ENCODE measurements at places on chromosomes 11 and 22. TPM values are rescaled to one million over a fixed set of nuclear protein-coding genes. Genes with fewer than 3 reads are reported as not detected.
A peak's percentile ranks its signal among the peaks of the same experiment; 100 is the strongest.

- no peak for DNase-seq
Observed at GRCh38 chr22:28143241-28143865, 224.3 kb upstream of the PITPNB start.

DNA sequence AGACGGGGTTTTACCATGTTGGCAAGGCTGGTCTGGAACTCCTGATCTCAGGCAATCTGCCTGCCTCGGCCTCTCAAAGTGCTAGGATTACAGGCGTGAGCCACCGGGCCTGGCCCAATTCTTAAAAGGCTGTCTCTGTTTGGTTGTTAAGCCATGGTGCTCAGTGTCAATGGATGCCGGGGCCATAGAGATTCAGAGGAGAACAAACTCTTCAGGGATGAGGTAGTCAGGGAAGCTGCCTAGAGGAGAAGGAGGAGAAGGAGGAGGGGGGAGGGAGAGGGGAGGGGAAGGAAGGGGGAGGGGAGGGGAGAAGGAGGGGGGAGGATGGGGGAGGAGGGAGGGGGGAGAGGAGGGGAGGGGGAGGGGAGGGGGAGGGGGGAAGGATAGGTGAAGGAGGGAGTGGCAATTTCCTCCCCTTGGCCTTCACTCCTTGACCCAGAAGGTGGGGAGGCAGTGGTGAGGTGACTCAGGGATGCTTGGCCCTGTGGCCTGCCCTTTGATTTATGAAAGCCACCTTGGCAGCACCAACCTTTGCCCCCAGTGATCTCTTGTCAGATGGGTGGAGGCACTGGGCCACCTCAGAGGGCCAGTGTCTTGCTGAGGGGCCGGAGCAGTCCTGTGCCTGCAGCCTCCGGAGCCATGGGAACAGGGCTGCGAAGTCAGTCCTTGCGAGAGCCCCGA, at the start of gene C11orf86:
Gene C11orf86 (plus strand): TSS at position 581 of the 681 bp plus-strand sequence. CDS start 59 bp downstream, at position 640.
- no peak for DNase-seq

GRCh38 chr11:99505316-99505715, 484.6 kb downstream of the CNTN5 start:
- DNase-seq, result no peak

DNA sequence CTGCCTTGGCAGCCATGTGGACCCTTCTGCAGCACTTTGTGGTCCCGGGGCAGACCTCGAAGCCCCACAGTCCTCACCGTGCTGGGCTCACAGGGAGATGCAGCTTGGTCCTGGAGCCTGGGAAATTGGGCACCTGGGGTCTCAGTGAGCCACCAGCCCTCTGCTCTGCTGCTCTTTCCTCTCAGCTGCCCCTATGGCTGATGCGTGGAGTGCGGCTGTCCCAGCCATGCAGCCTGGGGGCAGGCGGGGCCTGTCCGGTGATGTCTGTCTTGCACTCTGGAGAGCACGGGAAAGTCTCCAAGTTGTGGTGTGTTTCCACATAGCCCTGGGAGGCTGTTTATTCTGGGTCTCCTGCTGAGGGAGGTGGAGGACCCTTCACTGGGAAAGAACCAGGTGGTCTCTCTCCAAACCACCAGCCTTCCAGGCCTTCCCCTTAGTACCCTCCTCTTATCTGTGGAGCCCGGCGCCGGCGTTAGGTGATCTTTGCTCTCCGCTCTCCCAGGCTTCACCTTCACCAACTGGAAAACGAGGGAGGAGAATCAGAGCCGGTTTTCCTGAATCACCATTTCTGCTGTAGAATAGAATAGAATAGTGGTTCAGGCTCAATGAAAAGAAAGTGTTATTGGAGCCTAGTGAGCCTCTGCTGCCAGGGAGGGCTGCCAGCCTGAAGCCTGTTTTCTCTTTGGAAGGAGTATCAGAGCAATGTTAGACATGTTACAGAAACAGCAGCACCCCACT, 41.2 kb upstream of the GRAMD4 start:
- DNase-seq, result peak; percentile 48

GRCh38 chr11:104433751-104434150, 269.8 kb upstream of the PDGFD start:
- DNase-seq, result no peak

DNA sequence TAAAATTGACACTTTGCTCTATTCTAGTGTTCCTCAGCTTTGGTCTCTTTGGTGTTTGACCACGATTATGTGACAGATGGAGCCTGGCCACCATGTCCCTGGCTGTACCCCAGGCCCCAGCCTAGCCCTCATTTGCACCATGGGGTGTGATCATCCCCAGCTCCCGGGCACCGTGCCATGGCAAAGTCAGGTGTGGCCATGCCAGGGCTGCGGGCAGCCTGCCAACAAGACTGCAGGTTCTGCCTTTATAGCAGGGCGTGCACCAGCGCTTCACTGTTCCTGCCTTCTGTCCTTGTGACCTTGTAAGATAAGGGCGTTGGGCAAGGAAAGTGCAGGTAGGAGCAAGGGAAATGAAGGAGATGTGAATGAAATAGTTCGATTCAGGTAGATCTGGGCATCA, 22.4 kb upstream of the APOBEC3A start:
- DNase-seq, result no peak

- DNase-seq, result no peak
Observed at GRCh38 chr11:117219001-117219400, 12.9 kb downstream of the PCSK7 start.

- DNase-seq, result no peak
Observed at GRCh38 chr11:120182790-120183491, 27.9 kb upstream of the OAF start.

GRCh38 chr11:127670374-127671119, 670.0 kb upstream of the KIRREL3 start:
- DNase-seq, result no peak

- no peak for DNase-seq
Observed at GRCh38 chr11:123093739-123094138, 31.8 kb upstream of the HSPA8 start.

DNA sequence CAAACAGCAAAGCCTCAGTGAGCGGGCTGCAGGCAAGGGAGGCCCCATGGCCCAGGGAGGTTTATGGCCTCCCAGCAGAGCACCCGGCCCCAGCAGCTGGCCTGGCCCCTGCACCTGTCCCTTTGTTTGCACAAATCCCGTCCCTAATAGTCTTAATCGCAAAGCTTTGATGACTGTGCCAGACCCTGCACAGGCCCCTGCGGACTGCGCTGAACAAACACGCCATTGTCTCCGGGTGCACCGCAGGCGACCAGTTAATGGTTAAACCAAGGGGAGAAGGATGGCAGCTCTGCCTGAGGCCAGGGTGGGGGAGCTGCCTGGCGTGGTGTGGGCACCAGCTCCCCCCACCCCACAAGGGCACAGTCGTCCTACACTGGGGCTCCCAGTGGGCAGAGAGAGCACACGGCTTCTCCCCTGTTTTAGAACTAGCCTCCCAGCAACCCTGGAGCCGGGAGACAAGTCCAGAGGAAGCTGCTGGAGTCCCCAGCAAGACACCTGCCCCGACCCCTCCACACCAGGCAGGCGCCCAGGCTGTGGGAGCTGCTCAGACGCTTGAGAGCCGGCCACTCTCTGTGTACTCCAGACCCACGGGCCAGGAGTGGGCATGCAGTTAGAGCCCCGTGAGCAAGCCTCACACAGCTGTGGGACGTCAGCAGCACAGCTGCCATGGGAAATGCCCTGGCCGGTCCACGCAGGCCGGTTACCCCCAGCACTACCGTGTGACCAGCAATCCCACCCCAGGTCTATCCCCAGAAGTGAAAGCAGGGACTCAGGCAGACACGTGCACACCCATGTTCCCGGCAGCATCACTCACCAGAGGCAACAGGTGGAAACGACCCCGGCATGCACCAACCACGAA, 39.7 kb upstream of the TH start:
- DNase-seq, result peak; percentile 74

DNA sequence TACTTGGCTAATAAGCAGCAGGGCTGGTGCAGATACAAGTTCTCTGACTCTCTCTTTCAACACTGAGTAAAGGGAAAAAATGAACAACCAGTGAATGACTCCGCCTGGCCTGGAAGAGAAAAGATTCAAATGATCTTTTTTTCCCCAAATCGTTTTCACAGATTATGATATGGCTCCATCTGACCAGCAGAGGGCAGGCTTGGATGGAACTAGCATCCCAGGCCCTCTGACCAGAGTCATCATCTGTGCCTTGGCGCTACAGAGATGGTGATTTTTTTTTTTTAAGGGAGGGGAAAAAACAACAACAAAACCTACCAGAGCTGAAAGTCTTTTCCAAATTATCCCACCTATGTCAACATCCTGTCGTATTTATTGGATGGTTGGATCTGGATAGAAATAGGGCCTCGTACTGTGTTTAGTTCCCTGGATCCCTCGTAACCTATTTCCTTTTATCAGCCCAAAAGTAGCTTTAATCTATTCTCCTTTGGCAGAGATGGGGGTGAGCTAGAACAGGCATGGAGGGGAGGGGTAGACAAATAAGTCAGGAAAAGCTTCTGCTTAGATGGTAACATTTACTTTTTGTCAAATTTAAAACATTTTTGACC, 69.7 kb downstream of the PRSS23 start:
- peak; percentile 87 for DNase-seq

DNA sequence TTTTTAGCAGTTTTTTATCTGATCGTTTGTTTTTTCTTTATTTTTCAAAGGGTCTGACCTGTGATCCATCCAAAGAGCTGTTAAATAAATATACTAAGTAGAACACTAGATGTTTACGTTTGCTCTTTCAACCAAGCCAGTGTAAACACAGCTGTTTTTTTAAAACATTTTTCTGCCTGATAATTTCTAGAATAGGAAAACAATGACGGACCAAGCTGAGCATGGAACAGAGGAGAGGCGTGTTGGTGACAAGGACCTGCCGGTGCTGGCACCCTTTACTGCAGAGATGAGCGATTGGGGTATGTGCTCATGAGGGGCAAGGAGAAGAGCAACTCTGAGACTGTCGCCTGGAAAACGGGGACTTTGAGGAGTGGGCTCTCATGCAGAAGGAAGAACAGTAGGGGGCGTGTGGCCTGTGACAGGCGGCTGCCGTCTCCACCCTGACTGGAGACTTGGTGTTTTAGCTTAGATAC, 28.6 kb upstream of the PANX2 start:
- DNase-seq, result no peak

GRCh38 chr11:76856106-76856505, 4.6 kb upstream of the ACER3 start:
- DNase-seq, result no peak

GRCh38 chr11:79167510-79168188, 273.2 kb downstream of the TENM4 start:
- DNase-seq, result no peak

DNA sequence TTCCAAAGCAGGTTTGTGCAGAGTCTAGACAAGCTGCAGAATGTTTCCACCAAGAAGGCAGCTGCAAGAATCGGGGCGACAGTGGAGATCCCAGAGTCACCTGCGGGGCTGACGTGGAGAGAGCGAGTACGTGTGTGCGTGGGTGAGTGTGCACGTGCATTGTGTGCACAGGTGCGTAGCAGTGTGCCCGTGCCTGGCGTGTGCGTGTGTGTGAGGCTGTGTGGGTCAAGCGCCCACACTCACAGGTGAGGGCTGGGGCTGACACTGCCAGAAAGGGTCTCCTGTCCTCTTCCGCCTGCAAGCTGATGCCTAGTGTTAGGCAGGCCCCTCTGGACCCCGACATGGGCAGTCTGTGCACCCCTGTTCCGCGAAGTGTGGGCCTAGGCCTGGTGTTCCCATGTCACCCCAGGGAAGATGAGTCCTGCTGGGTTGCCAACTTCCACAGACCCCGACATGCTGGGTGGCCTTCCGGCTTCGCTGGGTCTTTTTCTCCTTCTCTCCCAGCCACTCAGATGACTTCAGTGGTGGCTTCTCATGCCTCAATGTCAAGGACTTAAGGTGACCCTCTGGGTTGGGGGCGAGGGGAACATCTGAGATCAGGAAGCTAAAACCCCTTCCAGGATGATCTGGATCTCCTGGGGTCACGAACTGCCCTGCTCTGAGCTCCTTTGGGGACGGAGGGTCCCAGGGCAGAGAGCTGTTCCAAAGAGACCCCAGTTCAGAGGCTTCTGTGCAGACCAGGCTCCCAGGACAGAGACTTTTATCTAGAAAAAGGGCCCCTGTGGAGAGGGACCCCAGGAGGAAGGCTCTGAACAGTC, 10.4 kb upstream of the SYT8 start:
- no peak for DNase-seq

- DNase-seq, result peak; percentile 62
Observed at GRCh38 chr11:125952973-125953372, 7.1 kb downstream of the VSIG10L2 start.

GRCh38 chr11:58900479-58901420, 38.5 kb upstream of the GLYATL1 start:
- DNase-seq, result peak; percentile 87

- DNase-seq, result no peak
Observed at GRCh38 chr11:95241681-95242081, 10.7 kb upstream of the SESN3 start.

- DNase-seq, result no peak
Observed at GRCh38 chr11:64173616-64174355, 7.9 kb upstream of the MACROD1 start.

- DNase-seq, result no peak
Observed at GRCh38 chr11:19674836-19675235, 37.8 kb upstream of the NAV2 start.

Gene CCDC89
- 3.7 TPM for total RNA-seq

Gene SLC17A6
- total RNA-seq, result not detected

Gene APOL5
- 0.82 TPM for total RNA-seq

Gene P2RX3
- total RNA-seq, result not detected

Gene UPK3A
- not detected for total RNA-seq

Gene DGCR6
- total RNA-seq, result 24.4 TPM

Gene TRIM44
- 15.5 TPM for total RNA-seq

Gene SPA17
- total RNA-seq, result 4.5 TPM

Gene KRTAP5-8
- not detected for total RNA-seq

Gene KDM4E
- total RNA-seq, result not detected

Gene ELMOD1
- 3.2 TPM for total RNA-seq
